Activated naive CD4-positive, alpha-beta T cell treated with anti-CD3 and anti-CD28 coated beads, Interleukin-2, amount 50 U/mL, for 72 hours (primary cell): ENCODE measurements at places on chromosomes 3 and 15.

DNA sequence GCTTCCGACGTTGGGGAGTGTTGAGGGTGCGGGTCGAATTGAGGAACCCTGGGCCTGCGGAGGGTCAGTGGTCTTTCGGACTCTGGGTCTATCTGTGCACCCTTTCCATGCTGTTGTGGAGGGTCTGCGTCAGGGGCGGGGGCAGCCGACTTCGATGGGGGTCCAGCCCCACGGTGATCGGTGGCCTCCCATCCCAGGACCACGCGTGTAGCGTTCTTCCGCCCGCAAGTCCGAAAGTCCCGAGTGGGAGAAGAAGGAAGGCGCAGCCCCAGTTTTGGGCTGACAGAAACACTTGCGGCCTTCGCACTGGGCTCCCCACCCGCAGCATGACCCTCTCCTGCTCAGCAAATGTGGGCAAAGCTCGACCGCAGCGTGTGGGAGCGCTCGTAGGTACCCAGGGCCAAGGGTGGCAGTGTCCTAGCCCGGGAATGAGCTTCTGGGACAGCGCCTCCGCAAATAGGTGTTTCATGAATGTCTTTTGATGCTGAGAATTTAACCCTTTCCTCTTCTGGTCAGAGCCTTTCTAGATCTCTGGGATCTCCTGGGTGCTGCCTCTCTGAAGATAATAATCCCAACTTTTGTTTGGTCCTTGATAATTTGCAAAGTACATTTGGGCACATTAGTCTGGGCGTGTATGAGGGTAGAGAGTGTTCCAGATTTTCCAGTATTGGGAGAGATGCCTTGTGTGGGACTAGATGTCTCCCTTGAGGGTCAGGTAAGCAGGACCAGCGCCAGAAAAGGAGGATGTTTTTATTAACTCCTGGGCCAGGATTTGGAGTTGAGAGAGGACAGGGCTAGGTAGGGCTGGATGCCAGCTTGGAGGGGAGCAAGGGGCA, 2.3 kb upstream of the DLL4 start:
- no peak for DNase-seq

DNA sequence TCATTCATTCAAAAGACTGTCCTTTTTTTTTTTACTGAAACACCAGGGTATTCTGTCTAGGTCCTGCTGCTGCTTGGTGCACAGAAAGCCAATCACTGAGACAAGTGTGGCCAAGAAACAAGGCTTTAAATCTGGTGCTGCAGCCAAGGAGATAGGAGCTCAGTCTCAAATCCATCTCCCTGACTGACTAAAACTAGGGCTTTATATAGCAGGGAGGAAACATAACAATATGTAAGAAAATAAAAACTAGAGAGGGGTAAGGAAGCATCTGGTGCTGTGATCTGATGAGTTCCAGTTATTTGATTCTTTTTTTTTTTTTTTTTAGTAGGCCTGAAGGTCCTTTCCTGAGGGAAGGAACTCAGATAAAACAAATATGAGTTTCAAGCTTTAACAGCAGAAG, 139.8 kb downstream of the ATG7 start:
- no peak for DNase-seq

- DNase-seq = no peak
These were observed 20.1 kb upstream of the CGNL1 start for GRCh38 chr15:57356178-57356577.

- no peak for DNase-seq
These were observed 145.2 kb downstream of the VGLL3 start for GRCh38 chr3:86845726-86846125.

GRCh38 chr15:67137951-67138848, 72.8 kb downstream of the SMAD3 start:
- no peak for DNase-seq

DNA sequence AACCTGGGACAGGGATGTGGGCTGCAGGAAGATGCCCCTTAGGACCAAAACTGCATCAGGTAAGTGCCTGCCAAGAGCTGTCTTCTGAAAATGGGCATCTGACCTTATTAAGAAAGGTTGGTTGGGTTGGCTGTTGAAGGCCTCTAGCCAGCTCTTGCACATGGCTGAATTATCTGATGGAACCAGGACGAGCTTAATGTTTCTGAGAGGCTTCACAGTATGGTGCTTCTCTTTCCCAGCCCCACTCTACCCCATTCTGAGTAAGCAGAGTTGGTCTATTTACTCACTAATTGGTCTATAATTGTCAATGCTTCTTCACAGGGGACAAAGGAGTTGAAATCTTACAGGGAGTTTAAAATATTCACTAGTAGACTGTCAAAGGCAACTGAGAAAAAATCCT, 48.4 kb downstream of the DTWD1 start:
- DNase-seq = no peak

DNA sequence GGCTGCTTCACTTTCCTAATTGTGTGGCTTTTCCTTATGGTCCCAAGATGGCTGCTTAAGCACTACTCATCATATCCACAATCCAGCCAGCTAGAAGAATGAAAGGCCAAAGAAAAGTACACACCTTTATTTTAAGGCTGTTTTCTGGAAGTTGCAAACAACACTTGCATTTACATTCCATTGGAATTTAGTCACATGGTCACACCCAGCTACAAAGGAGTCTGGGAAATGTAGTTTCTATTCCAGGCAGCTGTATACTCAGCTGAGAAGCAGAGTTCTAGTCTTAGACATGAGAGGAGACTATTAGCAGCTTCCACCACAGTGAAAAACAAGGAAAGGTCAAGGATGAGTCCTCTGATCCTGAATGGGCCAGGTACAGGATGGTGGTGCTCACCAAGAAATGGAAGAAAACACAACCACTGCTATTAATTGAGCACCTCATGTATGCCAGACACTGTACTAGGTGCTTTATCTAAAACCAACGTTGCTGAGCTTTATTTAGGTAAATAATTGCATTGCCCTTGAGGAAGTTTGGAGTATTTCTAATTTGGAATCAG, 28.0 kb upstream of the ATG7 start:
- no peak for DNase-seq

- DNase-seq = no peak
These were observed 207.8 kb downstream of the MTHFS start for GRCh38 chr15:79689030-79689429.

DNA sequence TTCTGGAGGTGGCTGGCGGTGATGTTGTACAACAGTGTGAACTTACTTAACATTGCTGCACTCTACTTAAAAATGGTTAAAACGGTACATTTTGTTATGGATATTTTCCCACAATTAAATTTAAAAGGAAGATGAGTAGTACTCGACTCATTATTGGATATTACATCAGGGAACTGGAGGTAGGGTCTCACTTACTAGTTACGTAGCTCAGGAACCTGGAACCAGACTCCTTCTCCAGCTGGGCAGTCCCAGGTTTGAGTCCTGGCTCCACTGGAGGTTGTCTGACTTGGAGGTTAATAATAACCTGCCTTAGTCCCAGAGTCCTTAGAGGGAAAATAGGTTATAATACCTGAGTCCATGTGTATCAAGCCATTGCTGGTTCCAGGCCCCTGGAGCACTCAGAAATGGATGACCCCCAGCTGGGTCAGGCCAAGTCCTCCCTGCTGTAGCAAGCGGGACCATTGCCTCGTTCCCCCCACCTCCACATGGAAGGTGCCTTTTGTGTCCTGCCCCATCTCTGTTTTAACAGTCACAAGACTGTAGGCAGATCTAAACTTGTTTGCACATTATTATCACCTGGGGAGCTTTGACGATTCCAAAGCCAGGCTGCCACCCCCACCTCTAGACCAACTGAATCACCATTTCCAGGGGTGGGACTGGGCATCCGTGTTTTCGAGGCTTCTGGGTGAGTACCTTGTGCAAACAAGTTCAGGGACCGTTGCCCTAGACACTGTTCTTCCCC, 126.6 kb downstream of the IGF1R start:
- no peak for DNase-seq

GRCh38 chr3:45126730-45127129, 19.4 kb downstream of the CDCP1 start:
- DNase-seq = no peak

DNA sequence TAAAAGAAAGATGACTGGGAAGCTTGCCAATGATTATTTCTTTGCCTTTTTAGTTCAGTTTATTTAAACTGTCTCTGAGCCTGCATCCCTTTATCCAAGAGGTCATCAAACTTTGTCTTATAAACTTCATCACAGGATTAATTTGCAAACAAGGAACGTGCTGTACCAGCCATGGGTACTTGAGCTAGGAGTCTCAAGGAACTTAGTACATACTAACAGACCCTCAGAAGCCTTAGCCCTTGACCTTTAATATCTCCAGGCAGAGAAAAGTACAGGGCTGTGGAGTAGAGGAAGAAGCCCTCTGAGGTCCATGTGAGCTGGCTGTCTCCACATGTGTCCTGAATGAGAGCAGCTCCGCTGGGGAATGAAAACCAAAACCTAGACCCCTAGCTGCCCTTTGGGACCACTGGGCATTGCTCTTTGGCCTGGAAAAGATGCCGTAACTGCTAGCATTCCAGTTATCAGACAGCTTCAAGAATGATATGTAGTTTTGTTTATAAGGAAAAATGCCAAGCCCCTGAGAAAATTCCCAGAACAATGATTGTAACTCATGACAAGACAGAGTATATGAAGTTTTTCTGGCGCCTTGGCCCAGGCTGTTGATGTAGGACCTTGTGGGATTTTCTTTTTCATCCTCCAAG, 92.1 kb downstream of the ASB7 start:
- no peak for DNase-seq

DNA sequence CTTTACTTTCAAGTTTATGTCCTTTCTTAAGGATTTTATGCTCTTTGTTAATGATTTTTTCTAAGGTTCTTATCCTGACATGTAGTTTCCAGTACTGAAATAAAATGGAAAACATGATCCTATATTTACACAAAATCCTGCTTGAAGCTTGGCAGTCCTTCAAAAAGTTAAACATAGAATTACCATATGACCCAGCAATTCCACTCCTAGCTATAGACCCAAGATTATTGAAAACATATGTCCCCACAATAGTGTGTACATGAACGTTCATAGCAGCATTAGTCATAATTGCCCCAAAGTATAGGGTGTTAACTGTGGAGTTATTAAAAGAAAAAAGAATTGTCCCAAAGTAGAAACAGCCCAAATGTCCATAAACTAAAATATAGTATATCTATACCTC, 33.2 kb downstream of the ITGB5 start:
- DNase-seq = no peak

DNA sequence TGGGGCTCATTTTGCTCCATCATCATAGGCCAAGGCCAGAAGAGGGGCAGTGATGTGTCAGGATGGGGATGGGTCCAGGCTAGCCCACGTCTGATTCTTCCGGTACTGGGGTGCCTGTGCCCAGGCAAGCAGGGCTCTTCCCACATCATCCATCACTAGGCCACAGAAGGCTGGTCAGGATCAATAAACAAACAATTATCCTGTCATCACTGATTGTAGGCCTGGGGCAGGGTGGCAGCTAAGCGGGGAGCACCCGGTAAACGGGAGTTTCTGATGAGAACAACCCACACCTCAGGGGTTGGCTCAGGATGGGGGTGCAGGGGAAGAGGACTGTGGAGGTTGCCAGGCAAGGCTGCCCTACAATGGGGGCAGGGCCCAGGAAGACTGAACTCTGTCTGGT, 18.1 kb upstream of the CACNA2D2 start:
- DNase-seq = no peak

GRCh38 chr15:58329781-58330671, 101.8 kb upstream of the LIPC start:
- no peak for DNase-seq

DNA sequence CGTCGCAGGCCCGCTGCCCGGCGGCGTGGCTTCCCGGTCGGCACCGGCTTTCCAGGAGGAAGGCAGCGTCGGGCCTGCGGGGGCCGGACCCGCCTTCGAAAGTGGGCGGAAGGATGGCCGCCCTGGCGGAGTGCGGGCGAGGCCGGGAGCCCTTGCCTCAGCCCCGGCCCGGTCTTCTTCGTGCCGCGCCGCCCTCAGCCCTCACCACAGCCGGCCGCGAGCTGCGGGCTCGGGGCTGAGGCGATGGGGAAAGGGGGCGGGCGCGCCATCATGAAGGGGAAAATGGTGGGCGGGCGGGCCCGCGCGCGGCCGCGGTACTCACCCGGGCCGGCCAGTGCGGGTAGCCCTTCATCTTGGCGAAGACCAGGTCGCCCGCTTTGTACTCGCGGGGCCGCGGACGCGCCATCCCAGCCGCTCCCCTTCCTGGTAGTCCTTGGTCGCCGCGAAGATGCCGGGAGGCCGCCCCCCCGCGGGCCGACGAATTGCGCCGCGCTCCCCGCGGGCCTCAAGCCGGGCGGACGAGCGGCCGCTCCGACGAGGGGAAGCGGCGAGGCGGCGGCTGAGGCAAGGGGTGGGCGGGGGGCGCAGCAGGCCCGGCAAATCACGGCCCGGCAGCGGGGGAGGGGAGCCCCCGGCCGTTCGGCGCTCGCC, 489 bp downstream of the HDGFL3 start:
- DNase-seq = peak; percentile 24

DNA sequence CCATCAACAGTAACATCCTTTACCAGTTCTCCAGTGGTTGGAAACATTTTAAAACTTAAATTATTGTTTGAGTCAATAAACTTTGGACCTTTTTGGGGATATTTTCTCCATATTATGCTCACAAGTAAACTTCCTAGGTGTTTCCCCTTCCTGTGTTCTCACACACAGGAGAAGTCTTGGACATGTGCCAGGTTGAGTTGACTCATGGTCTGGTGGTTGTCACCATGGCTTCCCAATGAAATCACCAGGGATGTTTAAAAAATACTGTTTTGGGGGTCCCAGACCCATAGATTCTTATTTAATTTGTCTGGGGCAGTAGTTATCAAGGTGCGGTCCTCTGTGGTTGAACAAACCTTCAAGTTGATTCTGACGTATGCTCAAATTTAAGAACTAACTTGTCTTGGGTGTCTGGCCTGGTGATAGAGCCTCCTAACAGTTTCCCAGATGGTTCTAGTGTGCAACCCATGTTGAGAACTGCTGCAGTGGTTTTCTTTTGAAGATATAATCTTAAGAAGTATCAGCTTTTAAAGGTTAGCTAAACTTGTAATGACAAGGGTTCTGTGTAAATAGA, 291.8 kb downstream of the EDEM1 start:
- DNase-seq = no peak

DNA sequence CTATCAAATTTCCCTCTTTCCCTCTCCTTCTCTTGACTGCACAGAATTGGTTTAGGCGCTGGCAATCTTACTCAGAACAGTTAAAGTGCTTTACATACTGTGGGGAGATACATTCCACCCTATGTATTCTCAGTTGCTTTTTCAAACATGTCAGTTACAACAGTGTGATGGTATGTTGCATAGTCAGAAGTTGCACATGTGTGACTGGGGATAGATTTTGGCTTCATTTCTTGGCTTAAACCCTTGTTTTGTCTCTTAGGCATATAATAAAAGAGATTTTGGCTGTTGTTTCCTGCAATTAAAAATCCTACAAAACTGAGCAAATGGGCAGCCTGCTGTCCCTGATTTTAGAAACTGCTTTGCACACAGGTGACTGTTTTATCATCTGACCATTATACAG, 86.7 kb downstream of the PIK3R4 start:
- no peak for DNase-seq

GRCh38 chr3:194460566-194460965, 26.2 kb downstream of the ATP13A3 start:
- no peak for DNase-seq

GRCh38 chr3:28915741-28916500, 364.9 kb upstream of the RBMS3 start:
- DNase-seq = no peak

- peak; percentile 9 for DNase-seq
These were observed 342.8 kb upstream of the ARPP21 start for GRCh38 chr3:35296533-35296932.

- no peak for DNase-seq
These were observed 4.2 kb downstream of the TEX264 start for GRCh38 chr3:51675201-51675611.

- no peak for DNase-seq
These were observed 722.6 kb downstream of the FHIT start for GRCh38 chr3:60528651-60529050.
